ENCODE measurements at places on chromosomes 5 and 9.

- DNase-seq, result no peak
Measured at GRCh38 chr5:112338681-112339337, 80.3 kb downstream of the EPB41L4A start.

DNA sequence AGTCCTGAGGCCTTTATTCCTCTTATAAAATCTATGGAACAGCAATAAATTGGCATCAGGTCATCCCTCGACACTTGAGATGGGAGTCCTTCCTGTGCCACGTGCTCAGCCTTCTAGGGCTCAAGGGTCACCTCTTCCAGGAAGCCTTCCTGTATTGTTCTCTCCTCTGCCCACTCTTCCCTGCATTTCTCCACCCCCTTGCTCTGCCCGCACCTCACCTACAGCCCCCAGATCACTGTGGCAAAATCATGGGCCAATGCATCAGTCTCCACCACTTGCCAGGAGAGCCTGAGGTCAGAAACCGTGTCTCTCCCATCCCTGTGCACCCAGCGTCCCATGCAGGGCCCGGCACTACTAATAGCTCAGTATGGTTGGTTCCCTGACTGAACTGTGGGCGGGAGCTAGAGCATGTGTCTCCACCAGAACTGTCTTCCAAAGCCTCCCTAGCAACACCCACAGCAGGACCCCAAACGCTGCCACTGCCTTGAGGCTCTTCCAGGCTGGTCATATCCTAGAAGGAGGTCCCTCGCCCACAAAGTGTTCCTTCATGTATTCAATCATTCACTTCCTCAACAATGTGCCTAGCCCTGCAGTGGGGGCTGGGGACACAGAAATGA, 13.5 kb downstream of the DUSP1 start:
- DNase-seq, result no peak

DNA sequence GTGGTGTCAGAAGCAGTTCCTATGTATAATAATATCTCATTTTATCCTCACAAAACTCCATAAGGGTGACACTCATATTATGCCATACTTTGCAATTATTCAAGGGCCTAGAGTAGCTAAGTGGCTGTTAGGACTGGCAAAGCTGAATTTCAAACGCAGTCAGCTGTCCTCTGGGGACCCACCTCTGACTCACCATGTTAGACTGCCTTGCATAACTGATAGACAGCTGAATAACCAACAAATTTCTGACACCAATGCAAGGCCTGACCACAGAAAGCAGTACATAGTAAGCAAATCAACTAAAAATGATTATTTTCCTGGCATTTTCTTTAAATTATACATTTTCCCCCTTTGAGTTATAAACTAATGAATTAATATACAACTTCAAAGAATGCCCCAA, 251.6 kb upstream of the PTGER4 start:
- DNase-seq, result no peak

DNA sequence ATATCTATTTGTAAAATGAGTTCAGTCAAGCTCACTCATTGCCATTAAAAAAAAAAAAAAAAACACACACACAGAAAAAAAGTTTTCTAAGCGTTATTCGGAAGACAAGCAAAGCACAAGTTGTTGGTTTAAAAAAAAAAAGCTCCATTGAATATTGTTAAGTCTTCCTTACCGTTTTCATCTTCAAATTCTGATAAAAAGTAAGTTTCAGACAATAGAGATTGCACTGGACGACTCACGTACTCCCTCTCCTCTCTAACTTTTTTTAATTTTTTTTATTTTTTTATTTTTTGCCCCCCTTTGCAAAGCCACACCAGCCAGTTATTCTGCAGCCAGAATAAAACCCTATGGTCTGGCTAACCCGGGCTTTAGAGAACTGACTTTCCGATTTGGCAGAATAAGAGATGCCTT, 544 bp downstream of the ADAMTS6 start:
- DNase-seq, result no peak

DNA sequence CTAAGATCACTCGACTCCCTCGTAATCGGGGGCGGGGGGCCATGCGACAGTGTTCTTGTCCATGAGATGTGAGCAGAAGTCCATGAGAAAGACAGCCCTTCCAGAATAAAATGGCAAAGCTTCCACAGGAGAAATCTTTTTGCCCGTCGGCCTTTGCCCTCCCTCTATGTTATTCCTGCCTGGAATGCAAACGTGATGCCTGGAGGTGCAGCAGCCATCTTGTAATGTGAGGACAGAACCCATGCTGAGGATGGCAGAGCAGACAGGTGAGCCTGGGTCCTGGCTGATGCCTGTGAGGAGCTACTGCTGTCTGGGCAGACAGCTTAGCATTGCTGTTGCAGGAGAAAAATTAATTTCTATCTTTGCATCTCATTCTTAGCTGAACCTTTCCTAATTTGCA, 17.2 kb downstream of the MED10 start:
- no peak for DNase-seq

Data from activated CD4-positive, alpha-beta T cell treated with anti-CD3 and anti-CD28 coated beads for 4 hours (primary cell).